ENCODE measurements at places on chromosomes 6 and 20.

- DNase-seq = no peak
These were observed 42.4 kb upstream of the PLCB1 start for GRCh38 chr20:8089668-8090067.

DNA sequence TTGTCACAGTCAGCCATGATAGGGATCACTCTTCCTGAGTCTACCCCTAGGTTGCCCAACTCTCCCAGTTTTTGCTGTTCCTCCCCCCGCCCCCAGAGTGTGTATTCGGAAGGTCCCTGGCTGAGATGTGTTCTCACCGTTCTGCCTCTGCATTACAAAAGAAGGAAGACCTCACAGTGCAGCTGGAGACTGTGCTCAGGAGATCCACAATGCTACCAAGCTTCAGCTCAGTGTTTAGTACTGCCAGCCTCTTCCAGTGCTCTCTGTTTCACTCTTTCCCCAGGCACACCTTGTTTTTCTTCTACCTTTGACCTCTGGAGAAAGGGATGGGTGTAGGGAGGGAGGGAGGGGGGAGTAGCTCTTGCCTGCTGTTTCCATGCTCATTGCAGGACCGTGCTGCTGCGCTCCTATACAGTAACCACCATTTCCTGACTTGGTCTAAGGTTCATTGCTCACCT lies 13.4 kb upstream of the MOCS1 start:
- no peak for DNase-seq

DNA sequence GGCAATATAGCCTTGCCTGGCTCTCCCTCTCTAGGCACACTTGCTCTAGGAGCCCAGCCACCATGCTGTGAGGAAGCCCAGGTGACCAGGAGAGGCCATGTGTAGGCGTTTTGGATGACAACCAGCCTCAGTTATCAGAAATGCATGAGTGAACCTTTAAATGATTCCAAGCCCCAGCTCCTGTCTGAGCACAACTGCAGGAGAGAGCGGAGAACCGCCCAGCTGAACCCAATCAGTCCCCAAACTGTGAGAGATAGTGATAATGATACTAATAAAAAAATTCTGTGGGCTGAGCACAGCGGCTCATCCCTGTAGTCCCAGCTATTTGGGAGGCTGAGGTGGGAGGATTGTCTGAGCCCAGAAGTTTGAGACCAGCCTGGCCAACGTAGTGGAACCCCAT lies 83.8 kb upstream of the TOX2 start:
- no peak for DNase-seq

DNA sequence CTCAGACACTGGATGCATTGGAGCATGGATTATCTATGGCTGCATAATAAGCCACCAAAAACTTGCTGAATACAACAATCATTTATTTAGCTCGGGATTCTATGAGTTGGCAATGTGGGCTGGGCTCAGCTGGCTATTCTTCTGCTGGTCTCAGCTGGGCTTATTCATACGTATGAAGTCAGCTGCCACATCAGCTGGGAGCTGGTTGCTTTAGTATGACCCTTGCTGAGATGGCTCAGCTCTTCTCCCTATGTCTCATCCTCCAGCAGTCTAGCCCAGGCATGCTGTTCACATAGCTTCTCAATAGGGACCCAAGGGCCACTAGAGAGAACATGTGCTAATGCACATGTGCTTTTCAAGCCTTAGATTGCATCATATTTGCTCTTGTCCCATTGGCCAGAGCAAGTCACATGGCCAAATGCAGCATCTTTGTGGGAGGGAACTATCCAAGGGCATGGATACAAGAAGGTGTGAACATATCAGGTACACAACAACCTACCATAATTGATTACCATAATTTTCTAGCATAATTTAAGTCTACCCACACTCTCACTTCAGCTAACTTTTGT lies 444.6 kb downstream of the KIF16B start:
- no peak for DNase-seq

GRCh38 chr6:71490876-71491275 lies 202.3 kb downstream of the OGFRL1 start:
- DNase-seq = no peak

DNA sequence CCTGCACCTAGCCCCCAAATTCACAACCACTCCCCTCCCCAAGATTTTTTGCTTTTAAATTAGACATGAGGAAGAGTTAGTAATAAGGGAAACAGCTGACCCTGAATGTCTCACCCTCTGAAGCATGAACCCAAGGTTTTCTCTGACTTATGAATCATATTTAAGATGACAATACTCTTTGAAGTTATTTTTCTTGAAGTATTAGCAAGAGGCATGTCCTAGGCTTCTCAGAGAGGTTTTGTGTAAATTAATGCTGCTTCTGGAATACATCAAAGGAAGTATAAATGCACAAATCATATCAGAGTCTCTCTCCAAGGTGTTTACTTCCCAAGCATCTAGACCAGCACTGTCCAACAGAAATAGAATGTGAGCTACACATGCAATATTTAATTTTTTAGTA lies 408.1 kb upstream of the MARCKS start:
- DNase-seq = no peak

DNA sequence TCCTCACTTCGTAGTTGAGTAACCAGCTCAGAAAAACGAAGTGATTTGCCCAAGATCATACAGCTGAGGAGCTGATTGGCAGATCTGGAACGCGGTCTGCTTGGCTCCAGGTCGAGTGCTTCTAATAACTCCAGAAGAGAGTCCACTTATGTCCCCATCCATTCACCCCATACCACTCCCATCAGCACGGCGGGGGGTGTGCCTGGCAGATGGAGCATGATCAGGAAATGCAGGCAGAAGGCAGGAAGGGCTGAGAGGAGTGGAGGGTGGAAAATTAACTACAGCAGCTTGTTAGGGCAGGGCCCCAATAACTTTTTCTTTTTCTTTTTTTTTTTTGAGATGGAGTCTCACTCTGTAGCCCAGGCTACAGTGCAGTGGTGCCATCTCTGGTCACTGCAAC lies 15.0 kb downstream of the FITM2 start:
- DNase-seq = no peak

DNA sequence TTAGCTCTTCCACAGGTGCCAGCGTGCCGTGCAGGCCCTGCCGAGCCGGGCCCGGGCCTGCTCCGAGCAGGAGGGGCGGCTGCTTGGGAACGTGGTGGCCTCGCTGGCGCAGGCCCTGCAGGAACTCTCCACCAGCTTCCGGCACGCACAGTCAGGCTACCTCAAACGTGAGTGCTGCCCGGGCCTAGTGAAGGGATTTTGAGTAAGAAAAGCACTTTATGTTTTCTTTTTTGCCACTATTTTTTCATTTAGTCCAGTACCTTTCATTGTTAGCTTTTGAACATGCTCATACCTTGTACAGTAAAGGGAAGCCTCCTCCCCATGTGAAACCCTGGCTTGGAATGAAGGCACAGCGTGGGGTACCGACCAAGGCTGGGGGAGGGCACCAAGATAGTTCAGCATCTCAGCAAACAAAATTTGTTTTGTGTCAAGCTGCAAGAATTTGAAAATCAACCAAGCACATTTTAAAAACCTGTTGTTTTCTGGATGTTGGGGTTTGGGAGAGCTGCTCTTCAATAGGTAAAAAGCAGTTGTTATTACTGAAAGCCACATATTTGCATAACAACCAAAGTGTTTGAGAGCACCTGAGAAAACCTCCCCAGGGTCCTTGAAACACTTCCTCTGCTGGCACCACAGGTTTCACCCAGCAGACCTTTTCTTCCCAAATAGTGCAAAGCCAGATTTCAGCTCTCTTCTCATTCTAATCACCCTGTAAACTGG lies 18.4 kb downstream of the STX16 start:
- no peak for DNase-seq

- no peak for DNase-seq
These were observed 203.5 kb downstream of the UTRN start for GRCh38 chr6:144488590-144488989.

DNA sequence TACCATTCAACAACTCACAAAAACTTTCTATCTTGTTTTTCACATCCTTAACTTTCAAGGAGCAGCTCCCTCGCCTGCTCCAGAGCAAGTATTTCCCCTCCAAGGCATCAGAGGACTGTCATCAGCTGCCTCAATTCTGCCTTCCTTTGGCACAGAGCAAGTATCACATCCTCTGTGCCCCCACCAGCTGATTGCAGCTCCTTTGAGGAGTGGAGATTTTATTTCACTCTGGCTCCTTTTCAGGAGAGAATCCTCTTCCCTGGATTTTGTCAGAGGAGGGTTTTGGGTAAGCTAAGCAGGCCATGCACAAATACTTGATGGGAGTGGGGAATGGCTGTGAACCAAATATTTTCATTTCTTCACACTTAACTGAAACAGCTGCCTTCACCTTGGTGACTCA lies 610.5 kb upstream of the FLRT3 start:
- no peak for DNase-seq

DNA sequence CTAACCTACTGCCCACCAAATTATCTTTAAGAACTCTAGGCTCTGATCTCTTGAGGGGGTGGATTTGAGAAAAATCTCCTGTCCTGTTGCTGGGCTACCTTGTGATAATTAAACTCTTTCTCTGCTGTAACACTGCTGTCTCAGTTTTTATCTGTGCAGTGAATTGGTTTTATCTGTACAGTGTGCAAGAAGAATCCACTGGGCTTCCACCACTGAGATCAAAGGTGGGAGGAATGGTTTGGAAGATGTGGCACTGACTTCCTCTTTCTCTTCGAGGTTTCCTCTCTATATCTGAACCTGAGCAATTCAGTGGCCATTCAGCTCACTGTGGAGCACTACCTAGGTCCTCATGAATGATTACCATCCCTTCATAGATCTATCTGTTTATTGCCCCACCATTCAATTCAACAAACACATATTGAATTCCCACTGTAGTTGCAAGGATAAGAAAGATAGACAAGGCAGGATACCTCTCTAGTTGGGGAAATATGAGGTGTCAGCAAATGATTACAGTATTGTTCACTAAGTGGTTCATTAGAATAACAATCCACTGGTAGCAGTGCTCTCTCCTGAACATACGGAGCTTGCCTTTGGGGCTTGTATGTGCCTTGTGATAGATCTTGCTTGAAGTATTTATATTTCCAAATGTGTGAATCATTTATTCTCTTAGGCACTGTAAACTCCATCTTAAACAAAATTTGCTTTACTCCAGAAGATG lies 172.1 kb upstream of the ARG1 start:
- DNase-seq = no peak

DNA sequence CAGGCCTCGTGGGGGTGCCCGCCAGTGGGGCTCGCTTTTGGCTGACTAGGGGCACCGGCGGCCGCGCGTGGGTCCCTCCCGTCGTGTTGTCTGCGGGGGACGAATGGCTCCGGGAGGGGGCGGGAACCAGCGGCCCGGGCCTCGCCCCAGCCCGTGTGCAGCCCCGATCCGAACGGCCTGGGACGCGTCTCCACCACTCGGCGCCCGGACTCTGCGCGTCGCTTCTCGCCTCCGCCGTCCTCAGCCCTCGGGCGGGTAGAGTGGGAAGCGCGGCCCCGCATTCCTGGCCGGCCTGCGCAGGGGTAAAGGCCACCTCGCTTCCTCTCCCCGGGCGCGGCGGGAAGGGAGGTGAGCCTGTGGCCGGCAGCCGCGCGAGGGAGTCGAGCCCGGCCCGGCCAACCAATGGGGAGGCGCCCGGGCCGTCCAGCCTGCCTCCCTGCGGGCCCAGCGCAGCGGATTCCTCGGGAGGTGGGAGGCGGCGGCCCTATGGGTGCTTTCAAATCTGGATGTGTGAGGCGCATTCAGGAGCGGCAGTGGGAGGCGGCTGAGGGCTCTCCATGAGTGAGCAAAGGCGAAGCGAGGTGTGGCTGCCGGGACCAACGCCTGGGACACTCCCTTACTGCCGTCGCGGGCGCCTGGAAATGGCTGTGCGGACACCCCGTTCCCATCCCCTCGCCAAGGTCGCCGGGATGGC lies 1.1 kb upstream of the ZBTB46 start:
- no peak for DNase-seq

- no peak for DNase-seq
These were observed 374.6 kb upstream of the SYNCRIP start for GRCh38 chr6:86017236-86017635.

DNA sequence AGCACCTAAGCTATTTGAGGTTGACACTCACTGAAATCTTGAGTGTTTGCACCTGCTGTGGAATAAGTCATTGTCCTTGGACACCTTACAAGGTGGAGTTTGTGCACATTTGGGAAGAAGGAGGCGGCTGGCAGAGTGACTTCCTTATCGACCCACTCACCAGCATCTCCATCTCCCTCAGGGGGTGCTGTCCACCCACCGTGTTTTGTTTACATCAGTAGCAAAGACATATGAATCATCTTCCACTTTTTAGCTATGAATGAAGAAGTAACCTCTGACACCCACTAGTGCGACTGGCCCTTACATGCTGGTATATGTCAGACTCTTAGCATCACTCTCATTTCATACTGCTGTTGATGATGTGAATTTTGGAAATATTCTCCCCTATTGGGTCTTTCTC lies 119.5 kb upstream of the SGK1 start:
- DNase-seq = no peak

- no peak for DNase-seq
These were observed 803.7 kb downstream of the GRIK2 start for GRCh38 chr6:102197211-102197610.

DNA sequence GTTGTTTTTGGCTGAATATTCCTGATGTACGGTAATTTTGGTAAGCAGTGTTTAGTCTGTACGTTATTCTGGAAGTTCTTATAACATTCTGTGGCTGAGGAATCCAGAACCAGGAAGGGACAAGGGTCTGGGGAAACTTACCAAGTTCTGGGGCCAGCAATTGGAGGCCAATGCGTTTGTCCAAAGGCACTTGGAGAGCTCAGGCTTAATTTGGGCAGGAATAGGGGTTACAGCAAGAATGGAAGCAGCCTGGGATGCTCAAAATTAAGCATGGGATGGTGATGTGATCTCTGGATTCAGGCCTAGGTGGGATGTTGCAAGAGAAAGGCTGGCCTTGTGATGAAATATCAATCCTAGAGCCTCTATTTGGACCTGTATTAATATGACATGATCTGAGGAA lies 235.2 kb upstream of the NOX3 start:
- DNase-seq = no peak

DNA sequence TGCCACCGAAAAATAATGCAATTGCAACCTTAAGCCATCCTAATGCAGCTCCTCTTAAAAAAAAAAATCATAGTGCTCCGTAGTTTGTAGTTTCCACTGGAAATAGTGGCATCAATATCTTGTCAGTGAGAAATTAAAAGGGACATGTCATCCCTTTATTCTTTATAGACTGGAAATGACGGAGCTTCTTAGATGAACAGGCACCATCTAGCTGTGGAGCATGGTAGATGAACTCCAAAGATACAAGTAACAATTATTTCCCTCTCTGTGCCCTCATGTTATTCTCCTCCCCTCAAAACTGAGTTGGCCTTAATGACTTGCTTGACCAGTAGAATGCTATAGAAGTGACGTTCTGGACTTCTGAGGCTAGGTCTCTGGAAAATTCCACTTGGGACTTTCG lies 268.1 kb upstream of the SPTLC3 start:
- DNase-seq = no peak

- DNase-seq = no peak
These were observed 193.7 kb downstream of the TFAP2A start for GRCh38 chr6:10221178-10221577.

DNA sequence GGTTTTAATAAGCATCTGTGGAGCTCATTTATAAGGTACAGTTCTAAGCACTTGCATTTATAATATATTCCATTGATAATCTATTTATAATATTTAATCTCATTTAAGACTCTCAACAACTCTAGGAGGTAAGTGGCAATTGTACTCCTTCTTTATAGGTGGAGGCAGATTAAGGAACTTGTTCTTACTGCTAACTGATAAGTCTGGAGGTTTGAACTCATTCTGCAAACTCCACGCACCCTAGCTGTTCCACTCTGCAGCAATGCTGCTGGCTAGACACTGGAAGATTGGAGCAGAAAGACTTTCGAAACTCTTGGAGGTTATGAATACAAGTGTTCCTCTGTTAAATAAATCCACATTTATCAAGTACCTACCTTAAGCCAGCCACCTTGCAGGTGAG lies 793 bp upstream of the HDAC2 start:
- no peak for DNase-seq

- DNase-seq = no peak
These were observed 195.3 kb downstream of the UTRN start for GRCh38 chr6:144480473-144480872.

Data from stimulated activated CD4-positive, alpha-beta T cell treated with anti-CD3 and anti-CD28 coated beads, Interleukin-12 subunit alpha, Interleukin-12 subunit beta, amount 100 ng/mL, for 24 hours (primary cell).